ENCODE measurements at places on chromosomes 7 and 10.

DNA sequence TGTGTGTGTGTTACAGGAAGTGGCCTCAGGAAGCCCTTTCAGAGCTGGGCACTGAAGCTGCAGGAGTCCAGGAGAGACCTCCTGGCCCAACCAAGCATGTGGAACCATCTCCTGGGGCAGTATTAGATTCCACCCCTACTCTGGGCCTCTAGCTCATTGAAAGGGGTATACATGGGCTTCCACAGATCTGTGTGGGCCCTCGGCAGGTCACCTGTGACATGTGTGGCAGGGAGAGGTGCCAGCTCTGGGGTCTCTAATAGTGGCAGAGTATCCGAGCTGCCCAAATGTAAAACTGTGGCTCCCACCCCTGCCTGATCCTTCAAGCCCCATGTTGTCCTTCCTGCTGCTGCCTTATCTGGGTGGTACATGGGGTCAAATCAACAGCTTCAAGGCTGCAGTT lies 144.1 kb downstream of the GLCCI1 start:
- no peak for DNase-seq

- DNase-seq = peak; percentile 35
Observed at GRCh38 chr10:1358860-1359625, 302.9 kb downstream of the WDR37 start.

DNA sequence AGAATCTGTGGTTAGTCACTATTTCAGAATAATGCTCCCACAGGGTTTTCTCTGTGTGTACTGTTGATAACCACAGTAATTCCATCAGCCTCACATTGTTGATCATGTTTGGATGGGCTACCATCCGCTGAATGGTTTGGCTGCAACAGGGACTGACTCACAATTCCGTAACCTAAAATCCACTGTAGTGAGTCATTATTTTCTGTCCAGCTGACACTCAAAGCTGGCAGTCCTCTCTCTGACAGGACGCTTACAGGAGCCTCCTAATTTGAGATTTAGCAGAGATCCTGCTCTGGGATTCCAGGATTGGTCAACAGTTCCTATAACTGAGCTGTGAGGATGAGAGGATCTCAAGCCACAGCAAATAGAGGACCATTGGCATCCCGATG lies 32.7 kb downstream of the VWA2 start:
- peak; percentile 84 for DNase-seq

- DNase-seq = no peak
Observed at GRCh38 chr10:93334901-93335327, 147.2 kb downstream of the MYOF start.

DNA sequence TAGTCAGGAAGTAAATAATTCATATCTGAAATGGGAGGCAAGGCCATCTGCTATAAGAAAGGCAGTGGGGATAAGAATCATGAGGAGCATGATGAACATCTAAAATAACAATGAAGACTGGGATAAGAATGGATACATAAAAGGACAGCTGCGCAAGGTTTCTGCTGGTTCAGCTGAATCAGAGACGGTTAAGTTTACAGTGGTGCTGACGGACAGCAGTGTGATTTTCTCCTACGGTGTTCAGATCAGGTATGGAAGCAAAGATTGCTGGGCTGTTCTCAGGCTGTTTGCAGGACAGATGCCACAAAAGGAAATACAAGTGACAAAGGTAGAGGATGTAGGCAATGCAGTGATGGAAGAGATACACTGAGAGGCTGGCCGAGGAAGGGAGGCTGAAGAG lies 8.4 kb downstream of the CYCS start:
- no peak for DNase-seq
